ENCODE measurements at places on chromosomes 5 and 9.

DNA sequence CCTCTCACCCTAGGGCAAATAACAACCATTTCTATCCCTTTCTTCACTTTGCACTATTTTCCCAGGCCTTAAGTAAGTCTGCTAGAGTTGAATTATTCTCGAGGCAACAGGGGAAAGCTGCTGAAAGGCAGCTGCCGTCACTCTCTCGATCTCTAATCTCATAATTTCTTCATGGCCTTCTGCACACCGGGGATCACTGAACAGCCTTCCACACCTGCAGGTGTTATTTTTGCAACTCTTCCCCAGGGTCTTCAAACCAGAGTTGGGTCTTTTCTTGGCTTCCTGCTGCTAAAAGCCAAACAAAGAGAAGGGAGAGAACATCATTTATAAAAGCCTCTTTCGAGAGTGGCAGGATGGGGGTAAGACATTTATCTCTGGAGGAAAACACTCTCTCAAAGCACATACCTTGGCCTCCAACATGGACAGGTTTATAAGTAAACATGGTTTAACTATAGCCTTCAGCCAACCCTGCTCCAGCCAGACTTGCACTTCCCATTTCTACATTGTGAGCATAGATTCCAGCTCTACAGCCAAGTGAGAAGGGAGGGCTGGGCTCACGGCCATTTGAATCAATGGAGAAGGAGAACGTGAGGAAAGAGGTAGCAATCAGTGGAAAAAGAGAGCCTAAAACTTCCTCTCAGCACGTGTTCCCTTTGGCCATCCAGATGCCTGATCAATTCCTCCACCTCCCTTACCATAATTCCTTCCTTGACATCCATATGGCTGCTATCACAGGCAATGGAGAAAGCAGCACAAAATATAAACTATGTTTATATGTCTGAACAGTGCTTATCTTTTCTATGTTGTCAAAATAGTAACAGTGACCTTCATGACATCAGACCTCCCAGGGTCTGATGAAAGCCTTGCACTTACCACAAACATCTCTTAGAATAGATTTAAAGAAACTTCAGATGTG lies 464.9 kb downstream of the TLE1 start:
- DNase-seq, result no peak

DNA sequence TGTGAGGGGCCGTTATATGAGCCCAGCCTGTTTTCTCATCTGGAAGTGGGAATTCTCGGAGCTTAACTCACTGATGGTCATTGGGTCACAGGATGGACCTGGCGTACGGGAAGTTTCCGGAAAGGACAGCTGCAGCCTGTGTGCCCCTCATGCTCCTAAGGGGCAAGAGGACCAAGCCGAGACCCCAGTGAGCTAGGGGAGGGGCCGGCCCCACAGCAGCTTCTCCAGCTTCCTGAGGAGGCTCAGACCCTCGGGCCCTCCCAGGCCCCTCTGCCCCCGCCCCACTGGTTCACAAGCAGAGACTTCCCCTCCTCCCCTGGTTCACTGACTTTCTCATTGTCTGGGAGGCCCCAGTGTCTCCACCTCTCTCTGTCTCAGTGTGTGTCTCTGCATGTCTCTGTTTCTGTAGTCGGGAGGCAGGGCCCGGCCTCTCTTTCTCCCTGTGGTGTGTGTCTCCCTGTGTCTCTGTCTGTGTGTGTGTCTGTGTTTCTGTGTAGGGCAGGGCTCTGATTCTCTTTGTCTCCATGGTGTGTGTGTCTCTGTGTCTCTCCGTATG lies 32.3 kb upstream of the FIBCD1 start:
- DNase-seq, result no peak

GRCh38 chr5:113047234-113047633 lies 70.6 kb downstream of the DCP2 start:
- no peak for DNase-seq

DNA sequence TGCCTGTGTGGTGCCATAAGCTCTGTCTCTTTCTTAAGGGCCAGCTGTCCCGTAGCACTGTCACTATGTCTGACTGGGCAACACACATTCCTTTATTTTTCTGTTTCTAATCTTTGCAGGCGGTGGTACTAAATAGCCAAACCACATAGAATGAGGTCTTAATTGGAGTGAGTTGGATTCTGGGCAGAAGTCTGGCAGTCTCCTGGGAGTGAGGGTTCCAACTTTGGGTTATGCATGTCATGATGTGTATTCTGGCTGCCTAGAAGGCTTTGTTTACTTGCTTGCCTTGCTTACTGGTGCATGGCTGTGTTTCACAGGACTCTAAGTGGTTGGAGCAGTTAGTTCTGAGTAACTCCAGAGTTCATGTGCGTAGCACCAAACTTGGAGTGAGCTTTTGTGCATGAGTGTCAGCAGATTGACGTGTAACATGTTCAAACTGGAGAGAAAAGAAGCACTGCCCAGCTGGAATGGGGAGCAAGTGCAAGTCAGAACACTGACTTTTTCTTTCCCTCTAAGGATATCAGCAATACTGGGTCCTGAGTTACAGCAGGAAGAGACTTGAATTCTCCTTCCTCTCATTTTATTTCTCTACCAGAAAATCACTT lies 185.8 kb downstream of the PCSK1 start:
- no peak for DNase-seq

GRCh38 chr9:128102196-128102595 lies 25.3 kb downstream of the PTGES2 start:
- DNase-seq, result no peak

DNA sequence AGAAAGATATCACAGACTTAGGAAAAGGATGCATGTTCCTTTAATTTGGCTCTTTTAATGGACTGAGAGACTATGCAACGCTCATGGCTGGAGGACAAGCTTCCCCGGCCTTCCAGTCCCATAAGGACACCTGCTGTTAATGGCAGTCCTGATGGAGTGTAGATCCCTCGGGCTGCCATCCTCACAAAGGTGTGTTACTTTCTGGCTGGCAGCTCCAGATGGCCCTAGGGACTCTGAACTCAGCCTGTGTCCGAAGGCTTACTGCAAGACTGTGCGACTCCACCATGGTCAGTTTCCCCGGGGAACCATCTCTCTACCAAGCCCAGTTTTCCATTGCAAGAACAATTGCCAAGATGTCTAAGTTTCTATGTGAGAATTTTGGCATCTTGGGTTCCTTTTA lies 25.5 kb upstream of the KCNIP1 start:
- DNase-seq, result no peak

DNA sequence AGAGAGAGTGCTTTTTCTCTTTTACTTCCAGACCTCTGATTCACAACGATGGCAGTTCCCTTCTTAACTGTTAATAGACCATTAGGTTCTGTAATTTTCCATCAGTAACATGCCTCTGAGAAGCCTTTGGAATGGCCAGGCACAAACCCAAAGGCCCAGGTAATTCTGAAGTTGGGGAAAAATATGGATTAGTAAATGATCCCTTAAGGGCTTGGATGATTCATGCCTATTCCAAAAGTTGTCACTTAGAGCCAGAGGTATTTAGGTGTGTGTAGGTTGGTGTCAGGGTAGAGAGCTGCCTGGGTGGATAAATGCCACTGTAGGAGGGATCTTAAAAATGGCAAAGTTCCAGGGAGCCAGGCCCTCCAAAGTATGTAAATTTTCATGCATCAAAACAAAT lies 228.8 kb downstream of the PLK2 start:
- no peak for DNase-seq

DNA sequence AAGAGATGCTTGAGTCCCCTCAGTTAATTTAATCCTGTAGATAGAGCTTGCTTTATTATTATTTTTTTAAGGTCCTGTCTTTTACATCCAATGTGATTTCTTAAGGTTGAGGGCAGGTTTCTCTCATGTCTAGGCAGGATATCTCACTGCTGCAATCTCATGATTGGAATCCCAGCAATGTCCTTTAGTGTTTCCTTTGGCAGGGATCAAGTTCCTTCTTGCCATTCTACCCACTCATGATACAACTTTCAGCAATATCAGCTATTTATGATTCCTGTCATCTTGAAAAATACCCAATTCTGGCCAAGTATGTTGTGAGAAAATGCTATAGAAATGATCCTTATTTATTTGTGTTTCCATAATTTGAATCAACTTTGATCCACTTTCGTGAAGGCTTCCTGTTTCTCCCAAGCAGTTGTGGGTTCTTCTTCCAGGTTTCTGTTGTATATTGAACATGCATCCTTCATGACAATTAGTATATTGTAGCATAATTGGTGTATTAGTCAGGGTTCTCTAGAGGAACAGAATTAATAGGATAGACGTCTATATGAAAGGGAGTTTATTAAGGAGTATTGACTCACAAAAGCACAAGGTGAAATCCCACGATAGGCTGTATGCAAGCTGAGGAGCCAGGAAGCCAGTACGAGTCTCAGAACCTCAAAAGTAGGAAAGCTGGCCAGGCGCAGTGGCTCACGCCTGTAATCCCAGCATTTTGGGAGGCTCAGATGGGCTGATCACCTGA lies 18.4 kb upstream of the VPS13A start:
- DNase-seq, result no peak

GRCh38 chr5:14227513-14227912 lies 84.4 kb downstream of the TRIO start:
- no peak for DNase-seq

- no peak for DNase-seq
Measured at GRCh38 chr5:31952067-31952466, 222.1 kb downstream of the GOLPH3 start.

DNA sequence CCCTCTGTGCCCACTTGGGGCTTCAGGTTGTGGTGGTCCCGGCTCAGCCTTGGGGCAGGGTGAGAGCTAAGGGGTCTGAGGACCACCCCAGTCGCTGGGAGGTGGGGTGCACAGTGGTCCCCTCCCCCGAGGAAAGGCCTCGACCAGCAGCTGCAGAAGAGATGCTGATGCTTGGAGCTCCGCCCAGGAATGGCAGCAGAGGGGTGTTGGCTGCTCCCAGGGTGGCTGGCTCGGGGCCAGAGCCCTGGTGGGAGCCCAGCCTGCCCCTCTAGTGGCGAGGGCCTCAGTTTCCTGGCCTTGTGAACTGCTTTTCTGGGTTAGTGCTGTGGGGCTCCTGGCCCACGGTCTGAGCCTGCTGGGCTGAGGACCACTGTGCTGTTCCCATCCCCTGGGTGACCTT lies 1.2 kb downstream of the DIPK1B start:
- DNase-seq, result no peak

Data from hippocampal formation (tissue), 2 donors.